Panc1 (cell line): ENCODE measurements at places on chromosomes 1 and 21. TPM values are rescaled to one million over a fixed set of nuclear protein-coding genes. Genes with fewer than 3 reads are reported as not detected.

The IL10 gene
- total RNA-seq = not detected

The CNR2 gene
- total RNA-seq = not detected

The IL6R gene
- total RNA-seq = 12.2 TPM

The HP1BP3 gene
- 263 TPM for total RNA-seq

The MTARC1 gene
- 0.74 TPM for total RNA-seq

The VPS45 gene
- total RNA-seq = 24.9 TPM

The TRIM45 gene
- 4.7 TPM for total RNA-seq

The PLA2G2A gene
- not detected for total RNA-seq

The RGS4 gene
- 0.26 TPM for total RNA-seq

The PLA2G2D gene
- not detected for total RNA-seq

The FCRL5 gene
- not detected for total RNA-seq

The DNAI4 gene
- 7.2 TPM for total RNA-seq

The LRRC38 gene
- total RNA-seq = not detected
